Urinary bladder (tissue), 4 donors: ENCODE measurements at places on chromosomes 6 and 20.

DNA sequence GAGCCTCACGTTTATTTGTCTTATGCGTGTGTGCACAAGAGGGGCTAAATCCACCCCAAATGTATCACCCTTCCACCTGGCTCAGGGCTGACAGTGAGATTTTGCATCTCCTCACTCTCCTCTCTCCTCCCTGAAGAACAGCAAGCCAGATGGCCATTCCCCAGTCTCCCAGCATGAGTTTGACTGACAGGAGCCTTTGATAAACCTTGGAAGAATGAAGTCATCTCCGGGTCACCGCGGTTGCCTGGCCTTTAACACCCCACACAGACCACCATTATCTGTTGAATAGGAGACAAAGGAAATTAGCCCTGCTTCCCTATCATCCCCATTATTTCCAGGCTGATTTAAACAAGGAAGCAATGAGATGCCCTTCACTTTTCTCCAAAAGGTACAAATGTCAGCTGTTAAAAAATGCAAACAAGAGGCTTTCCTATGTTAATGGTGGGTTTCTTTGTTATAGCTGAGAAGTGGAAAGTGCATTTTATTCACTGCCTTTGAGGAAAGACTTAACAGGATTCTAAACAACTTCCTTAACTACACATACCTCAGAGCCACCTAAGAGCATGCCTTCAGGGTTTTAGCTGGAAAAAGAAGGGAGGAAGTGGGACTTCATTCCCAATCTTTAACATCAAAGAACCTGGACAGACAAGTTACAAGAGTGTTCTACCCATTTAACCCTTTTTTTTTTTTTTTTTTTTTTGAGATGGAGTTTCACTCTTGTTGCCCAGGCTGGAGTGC, 524.8 kb upstream of the ID4 start:
- no peak for DNase-seq

DNA sequence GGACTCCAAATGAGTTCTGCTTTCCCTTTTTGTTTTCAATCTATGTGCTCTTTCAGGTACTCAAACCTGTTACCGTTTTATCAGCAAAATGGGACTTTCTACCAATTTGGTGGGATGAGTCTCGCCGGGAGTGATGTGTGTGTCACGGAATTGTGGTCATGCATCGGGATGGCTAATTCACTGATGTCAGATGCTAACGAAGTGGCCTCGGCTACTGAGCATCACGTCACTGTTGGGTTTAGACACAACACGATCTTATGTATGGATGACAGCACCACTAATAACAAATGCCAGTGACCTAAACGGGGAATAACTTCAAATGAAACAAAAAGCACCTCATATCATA, 1.6 kb upstream of the PCK1 start:
- no peak for DNase-seq

DNA sequence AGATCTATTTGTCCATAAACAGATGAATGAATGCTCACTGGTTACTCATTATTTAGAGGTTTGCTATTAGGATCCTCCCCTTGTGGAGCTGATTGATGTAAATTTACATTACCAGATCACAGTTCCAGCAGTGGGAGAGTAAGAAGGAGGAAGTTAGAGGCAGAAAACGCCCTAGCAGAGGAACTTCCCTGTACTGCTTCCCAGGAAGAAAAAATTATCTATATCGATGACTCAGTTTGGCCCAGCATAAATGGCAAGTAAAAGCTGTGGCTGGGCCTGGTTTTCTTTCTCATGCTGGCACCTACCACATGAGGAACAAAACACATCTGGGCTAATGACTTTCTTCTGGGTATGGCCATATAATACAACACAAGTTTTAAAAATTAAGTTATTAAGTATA, 35.7 kb downstream of the DNAAF9 start:
- no peak for DNase-seq

GRCh38 chr20:20786428-20786827, 74.0 kb upstream of the RALGAPA2 start:
- no peak for DNase-seq

DNA sequence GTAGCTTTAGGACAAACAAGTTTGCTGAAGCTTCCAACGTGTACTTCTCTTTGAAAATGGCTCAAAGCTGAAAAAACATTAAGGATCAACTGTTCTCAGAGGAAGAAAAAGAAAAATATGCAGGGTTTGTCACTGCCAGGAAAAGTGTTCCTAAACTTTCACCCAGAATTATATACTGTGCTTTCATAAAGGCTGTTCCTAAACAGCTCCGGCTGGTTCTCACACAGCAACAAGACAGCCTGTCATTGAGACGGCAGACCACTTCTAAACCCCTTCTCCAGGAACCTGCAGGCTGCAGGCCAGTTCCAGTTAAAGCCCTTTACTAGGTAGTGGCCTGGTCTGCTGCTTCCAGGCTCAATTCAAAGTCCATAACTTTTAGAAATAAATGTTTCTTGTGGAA, 97.4 kb upstream of the SOX4 start:
- DNase-seq = no peak
